ENCODE measurements at places on chromosomes 16 and 17. TPM values are rescaled to one million over a fixed set of nuclear protein-coding genes. Genes with fewer than 3 reads are reported as not detected.

EFCAB5 gene
- total RNA-seq: 0.29 TPM

PROCA1 gene
- total RNA-seq: 2.3 TPM

DNA sequence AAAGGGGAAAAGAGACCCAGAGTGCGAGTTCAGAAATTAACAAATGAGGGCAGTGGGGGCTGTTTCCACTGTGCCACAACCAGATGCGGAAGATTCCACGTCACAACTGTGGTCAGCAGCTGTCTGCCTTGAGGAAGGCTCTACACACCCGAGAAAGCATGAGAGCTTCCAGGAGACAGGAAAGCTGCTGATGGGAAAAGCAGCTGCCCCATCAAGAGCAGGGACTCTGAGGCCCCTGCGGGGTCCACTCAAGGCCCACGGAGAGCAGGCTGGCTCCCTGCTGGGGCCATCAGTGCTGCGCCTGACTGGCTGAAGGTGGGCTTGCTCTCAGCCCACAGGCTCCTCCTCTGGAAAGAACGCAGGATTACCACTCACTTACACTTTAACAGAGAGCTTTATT is 14.8 kb upstream of the TRAP1 start:
- H3K4me3 ChIP-seq: no peak overlapping the region
- no peak for DNase-seq
- peaks cover 24% of the 10 kb centered on the region for H3K36me3 ChIP-seq
- no peaks in the 10 kb centered on the region for H3K4me1 ChIP-seq
- H3K27ac ChIP-seq: no peak overlapping the region

GRCh38 chr17:49795372-49795771 is 6.9 kb downstream of the KAT7 start:
- H3K27ac ChIP-seq: no peak overlapping the region
- H3K4me1 ChIP-seq: peaks cover 4% of the 10 kb centered on the region
- H3K4me3 ChIP-seq: no peak overlapping the region
- H3K27me3 ChIP-seq: no peaks in the 10 kb centered on the region
- no peak for DNase-seq

DNA sequence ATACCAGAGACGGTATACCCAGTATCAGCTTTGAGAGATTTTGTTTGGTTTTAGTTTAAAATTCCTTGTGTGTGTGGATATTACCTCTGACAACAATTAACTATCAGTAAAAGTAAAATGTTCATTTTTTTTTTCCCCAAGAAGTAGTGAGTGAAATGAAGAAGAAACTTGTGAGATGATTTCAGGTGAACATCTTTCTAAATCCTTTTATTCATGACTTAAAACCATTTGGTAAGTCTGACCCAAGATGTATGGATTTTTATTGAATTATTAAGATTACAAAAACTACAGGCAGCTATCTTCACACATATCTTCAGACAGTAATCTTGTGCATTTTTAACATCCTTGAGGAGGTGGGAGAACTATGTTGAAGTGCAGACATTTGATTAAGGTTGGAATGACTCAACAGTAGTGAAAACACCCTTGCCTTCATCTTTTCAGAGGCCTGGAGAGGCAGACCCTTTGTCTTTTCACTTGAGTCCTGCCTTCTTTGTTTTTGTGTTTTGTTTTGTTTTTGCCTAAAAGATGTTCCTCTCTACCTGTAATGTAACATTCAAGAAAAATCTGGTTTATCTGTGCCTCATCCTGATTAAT is 240.3 kb upstream of the TBX2 start:
- H3K27me3 ChIP-seq: no peaks in the 10 kb centered on the region
- no peak for DNase-seq
- no peaks in the 10 kb centered on the region for H3K4me1 ChIP-seq
- no peak overlapping the region for H3K27ac ChIP-seq
- no peak overlapping the region for H3K4me3 ChIP-seq
- no peaks in the 10 kb centered on the region for H3K36me3 ChIP-seq

OTOA gene
- 0.96 TPM for total RNA-seq

- H3K27ac ChIP-seq: peak overlapping the region; percentile 58
- no peaks in the 10 kb centered on the region for H3K4me1 ChIP-seq
- DNase-seq: peak; percentile 85
- H3K27me3 ChIP-seq: no peaks in the 10 kb centered on the region
Observed at GRCh38 chr16:15576960-15577958, 65.7 kb downstream of the MARF1 start.

Measured in breast epithelium (tissue), 4 donors.